ENCODE measurements at places on chromosomes 6 and 20. TPM values are rescaled to one million over a fixed set of nuclear protein-coding genes. Genes with fewer than 3 reads are reported as not detected.

Gene SIGLEC1
- total RNA-seq: not detected

Gene RAB44
- not detected for total RNA-seq

Gene DCDC2
- total RNA-seq: not detected

Gene TCP11
- 0.46 TPM for total RNA-seq

Gene SIRPA
- total RNA-seq: 16.9 TPM

Gene PSORS1C2
- not detected for total RNA-seq

Gene TFAP2A
- total RNA-seq: not detected

Measured in smooth muscle cell of the umbilical artery (primary cell).